8988T (cell line): ENCODE measurements at places on chromosomes 6 and 20.

- peak; percentile 91 for DNase-seq
Measured at GRCh38 chr20:32357869-32358631, at the start of gene ASXL1. Gene ASXL1, plus strand, starts transcription at chr20:32358331. Its CDS starts 445 bp downstream, at chr20:32358776.

DNA sequence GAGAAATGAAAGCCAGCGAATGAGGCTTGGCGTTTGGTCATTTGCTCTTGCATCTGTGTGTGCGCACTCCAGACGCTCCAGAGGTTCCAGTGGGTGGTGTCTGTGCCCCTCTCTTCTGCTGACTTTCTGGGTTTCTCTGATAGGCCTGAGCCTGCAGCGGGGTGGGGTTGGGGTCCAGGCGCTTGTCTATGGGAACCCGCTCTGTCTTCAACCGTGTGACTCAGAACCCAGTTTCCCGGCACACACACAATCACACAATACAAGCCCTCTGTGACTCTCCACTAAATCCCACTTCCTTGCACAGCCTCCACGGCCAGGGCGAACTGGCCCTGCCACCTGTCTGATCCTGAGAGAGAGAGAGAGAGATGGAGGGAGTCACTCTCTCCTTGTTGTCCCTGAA lies 24.6 kb downstream of the RBM38 start:
- no peak for DNase-seq

DNA sequence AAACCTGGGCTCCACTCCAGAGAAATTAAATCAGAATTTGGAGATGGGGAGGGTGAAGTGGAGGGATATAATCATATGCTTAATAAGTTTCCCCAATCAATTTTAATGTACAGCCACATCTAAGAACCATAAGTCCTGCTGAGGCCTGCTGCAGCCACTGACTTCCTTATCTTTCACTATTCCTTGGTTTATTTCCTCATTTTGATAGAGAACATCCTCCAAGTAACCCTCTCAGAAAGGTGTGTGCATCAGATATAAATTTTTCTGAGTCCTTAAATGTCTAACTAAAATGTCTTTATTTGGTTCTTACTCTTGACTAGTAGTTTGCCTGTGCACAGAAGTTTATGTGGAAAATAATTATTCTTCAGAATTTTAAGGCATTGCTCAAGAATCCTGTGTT lies 23.7 kb upstream of the SIRT5 start:
- no peak for DNase-seq

GRCh38 chr20:36482044-36482473 lies 59.3 kb upstream of the MYL9 start:
- no peak for DNase-seq

DNA sequence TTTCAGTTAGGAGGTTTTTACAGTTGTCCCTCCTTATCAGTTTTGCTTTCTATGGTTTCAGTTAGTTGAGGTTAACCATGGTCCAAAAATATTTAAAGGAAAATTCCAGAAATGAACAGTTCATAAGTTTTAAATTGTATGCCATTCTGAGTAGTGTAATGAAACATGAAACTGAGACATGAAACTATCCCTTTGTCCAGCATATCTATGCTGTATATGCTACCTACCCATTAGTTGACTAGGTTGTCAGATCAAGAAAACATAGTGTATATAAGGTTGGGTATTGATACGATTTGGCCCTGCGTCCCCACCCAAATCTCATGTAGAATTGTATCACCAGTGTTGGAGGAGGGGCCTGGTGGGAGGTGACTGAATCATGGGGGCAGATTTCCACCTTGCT lies 39.1 kb downstream of the VGLL2 start:
- no peak for DNase-seq

- DNase-seq = no peak
Measured at GRCh38 chr6:68086199-68086598, 548.9 kb upstream of the ADGRB3 start.

DNA sequence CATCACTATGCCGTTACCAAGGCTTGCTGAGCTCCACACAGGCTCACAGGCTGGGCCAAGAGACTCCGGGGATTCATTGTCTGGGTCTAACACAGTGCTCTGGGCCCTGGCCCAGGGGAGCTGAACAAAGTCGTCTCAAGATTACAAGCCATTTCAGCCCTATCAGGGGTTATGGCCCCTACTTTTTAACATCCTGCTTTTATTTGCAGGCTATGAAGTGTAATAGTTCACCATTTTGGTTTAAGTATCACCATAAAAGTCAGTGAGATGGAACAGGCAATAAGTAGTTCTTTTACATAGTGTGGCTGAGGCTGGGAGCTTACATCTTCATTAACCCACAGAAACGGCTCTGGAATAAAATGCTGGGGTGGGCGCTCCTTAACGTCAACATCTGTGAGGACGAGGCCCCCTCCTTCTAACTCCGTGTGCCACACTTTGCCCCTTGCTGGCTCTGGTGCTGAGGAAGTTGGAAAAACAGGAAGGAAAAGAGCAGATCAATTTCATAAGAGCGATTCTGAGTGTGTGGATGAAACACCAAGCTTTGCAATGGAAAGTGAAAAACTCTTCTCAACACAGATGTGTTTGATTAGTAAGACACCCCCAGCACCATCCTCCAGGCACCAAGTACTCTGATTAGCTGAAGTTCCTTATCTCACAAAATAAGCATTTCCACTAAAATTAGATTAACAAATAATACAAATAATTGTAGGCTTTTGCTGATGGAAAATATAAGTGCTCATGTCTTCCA lies 447.3 kb downstream of the MAFB start:
- no peak for DNase-seq

DNA sequence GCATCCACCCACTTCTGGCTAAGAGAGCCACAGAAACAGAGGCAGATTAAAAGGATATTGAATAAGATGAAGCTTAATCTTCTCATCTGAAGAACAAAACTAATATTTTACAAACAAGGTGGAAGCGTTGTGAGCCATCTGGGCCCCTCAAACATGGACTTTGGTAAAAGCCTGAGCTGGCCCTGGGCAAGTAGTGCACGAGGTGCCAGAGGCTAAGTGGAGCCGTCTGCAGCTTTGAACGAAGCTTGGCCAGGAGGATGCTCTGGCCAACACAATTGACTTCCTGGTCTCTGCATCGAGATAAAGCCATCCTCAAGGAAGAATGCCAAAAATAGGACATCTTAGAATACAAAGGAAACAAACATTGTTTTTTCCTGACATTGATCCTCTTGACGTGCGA lies 53.2 kb upstream of the PLEKHG1 start:
- no peak for DNase-seq

DNA sequence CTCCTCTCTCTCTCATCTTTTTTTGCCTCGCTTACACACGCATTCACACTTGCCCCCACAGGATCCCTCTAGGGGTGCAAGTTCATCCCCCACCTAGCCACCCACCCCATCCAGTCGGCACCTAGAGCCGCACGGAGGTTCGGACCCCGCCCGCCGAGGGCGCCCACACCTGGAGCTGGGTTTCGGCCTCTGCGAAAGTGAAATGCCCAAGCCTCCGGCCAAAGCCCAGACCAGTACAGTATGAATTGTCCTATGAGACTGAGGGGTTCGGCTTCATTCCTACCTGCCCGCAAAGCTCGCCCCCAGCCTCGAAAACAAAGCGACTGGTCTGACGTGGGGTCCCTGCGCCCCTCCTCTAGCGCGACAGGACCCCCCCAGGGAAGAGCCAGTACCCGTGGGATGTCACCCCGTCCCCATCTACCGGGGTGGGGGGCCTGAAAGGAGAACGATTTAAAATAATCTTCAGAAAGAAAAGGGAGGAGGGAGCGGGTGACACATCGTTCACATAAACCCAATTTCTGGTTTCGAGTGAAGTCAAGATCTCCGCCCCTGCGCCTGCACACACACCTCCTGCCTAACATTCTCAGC lies 1.5 kb downstream of the TFAP2A start:
- no peak for DNase-seq

DNA sequence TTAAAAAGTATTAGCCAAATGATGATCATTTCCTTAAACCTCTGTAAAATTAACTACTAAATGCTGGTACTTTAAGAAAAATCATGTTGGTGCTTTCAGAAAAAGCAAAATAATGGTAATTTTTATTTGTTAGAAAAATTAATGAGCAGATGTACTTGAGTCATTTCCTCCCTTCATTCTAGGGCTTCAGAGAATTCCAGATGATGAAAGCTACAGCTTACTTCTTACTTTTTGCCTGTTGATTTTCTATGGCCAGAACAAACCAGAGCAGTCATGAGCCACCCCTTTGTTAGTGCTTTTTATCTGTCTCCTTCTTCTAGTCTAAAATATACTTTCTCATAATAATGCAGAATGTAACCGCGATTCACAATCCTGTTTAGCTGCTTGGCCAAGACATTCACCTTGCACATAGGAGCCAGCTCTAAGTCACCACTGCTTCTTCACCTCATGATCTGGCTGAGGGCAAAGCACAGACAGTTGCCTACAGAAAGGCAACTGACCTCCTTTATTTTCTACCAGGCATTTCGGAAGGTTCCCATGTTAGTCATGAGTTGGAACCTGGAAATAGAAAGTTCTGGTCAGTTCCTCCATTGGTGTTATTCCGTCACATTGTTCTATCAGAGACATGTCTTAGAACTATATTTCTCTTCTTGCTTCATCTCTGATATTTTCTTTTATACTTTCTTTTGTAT lies 43.5 kb upstream of the TINAG start:
- DNase-seq = no peak

GRCh38 chr20:42267793-42268384 lies 649.7 kb upstream of the CHD6 start:
- no peak for DNase-seq

DNA sequence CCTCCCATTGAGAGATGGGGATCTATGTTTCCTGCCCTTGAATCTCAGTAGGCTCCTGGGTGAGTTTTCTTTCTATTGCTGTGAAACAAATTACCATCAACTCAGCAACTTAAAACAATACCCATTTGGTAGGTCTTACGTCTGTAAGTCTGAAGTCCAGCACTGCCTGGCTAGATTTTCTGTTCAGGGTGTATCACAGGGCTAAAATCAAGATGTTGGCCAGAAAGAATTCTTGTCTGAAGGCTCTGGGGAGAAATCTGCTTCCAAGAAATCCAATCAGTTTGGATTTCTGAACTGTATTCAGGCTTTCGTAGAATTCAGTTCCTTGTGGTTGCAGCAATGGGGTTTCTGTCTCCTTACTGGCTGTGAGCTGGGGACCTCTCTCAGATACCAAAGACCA lies 99.6 kb upstream of the SLC24A3 start:
- DNase-seq = no peak

GRCh38 chr20:39049684-39050554 lies 87.8 kb downstream of the DHX35 start:
- DNase-seq = peak; percentile 66

DNA sequence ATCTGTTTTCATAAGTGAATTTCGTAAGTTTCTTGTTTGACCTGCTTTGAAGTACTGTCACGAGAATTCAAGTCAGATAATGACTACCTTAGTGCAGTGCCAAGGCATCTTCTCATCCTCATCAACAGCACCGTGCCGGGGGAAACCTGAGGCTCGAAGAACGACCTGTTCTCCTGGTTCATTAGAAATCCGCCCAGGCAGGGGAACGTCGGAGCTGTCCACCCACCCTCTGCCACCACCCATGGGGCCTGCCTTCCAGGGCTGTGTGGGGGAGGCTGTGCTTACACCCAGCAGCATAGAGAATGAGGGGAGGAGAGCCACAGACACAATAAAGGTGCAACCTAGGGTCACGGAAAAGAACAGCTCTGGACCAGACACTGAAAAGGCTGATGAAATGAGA lies 101.6 kb downstream of the RAMACL start:
- DNase-seq = no peak

GRCh38 chr6:166515072-166515810 lies 71.2 kb downstream of the RAMACL start:
- DNase-seq = peak; percentile 82

- no peak for DNase-seq
Measured at GRCh38 chr6:149132336-149132735, 185.2 kb upstream of the TAB2 start.

DNA sequence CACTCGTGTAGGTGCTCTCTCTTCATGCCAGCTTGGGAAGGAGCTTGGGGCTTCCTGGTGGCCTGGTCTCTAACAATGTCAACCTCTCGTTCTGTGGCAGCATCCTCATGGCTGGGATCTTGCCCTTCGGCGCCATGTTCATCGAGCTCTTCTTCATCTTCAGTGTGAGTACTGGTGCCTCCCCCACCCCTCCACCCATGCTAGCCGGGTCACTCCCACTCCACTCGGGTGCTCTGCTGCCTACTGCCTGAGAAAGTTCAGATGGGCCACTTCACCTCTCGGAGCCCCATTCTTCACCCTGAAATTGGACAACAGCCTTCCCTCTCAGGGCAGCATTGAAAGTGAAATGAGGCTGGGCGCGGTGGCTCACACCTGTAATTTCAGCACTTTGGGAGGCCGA lies 48.8 kb downstream of the TM9SF4 start:
- DNase-seq = no peak

DNA sequence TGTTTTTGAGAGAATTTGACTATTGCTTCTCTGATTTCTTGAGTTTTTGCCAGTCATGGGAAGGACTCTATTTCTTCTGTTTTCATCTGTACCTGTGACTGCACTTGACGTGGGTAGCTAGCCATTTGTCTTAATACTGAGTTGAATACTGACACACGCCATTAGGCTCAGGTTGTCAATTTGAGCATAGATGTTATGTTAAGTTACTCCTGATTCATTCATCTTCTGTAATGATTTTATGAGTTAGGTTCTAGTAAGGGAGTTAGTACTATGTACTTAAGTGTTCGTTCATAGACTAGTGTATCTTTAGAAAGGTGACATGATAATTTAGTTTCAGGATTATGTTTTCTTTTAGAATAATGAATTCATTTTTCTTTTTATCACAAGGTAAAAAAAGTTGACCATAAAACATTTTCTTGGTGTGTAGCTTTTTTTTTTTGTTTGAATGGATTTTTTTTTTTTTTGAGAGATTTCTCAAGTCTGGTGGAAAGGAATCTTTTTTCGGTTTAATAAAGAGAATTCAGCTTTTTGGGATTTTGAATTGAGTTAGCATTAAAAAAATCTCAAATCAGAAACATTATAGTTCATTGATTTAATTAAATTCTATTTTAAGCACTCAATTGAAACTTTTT lies 1.7 kb downstream of the AFDN start:
- DNase-seq = no peak
